Caudate nucleus (tissue), 63 donors: ENCODE measurements at places on chromosomes 4 and X.

GRCh38 chr4:4717692-4718091 is 141.8 kb upstream of the MSX1 start:
- no peak for DNase-seq

DNA sequence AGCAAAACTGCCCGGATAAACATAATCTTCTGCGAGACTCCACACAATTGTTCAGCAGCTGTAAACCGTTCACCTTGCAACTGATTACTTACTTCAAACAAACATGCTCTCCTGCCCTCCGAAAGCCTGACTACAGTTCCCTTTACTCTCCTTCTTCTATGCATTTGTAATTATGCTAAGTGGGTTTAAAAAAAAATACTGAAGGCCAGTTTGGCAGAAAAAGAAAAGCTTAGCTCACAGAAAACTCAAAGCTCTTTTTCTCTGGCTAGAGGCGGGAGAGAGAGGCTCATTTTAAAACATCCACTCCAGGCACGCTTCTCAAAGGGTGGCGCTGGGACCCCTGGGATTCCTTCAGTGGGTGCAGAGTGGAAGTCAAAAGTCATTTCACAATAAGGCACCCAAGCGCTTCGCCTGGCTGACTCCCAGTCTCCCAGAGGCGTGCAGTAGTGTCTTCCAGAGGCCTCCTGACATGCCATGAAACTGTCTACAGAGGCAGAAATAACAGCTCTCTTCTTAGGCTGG is 1.9 kb downstream of the DHRSX start:
- DNase-seq = no peak

GRCh38 chrX:150362599-150363481 is at the start of gene MAMLD1:
MAMLD1 (plus strand) TSS chrX:150363317; CDS start chrX:150445517, 82,200 bp downstream.
- no peak for DNase-seq

GRCh38 chrX:17082831-17083230 is 136.4 kb downstream of the REPS2 start:
- DNase-seq = no peak

DNA sequence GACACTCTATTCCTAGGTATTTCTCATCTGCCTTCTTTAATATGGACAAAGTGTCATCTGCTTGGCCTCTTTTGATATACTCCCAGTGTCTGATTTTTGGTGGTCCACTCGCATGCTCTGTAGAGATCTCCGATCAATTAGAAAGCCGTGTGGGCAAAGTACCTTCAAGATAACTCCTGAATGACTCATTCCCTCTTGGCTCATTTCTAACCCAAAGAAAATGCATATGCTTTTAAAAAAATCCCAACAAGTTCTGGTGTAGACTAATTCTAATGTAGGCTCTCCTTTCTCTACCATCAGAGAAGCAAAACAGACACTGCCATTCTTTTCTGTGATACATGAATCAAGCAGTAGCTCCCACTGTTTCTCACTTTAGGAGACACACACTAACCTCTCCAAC is 714.9 kb upstream of the ADGRL3 start:
- no peak for DNase-seq

DNA sequence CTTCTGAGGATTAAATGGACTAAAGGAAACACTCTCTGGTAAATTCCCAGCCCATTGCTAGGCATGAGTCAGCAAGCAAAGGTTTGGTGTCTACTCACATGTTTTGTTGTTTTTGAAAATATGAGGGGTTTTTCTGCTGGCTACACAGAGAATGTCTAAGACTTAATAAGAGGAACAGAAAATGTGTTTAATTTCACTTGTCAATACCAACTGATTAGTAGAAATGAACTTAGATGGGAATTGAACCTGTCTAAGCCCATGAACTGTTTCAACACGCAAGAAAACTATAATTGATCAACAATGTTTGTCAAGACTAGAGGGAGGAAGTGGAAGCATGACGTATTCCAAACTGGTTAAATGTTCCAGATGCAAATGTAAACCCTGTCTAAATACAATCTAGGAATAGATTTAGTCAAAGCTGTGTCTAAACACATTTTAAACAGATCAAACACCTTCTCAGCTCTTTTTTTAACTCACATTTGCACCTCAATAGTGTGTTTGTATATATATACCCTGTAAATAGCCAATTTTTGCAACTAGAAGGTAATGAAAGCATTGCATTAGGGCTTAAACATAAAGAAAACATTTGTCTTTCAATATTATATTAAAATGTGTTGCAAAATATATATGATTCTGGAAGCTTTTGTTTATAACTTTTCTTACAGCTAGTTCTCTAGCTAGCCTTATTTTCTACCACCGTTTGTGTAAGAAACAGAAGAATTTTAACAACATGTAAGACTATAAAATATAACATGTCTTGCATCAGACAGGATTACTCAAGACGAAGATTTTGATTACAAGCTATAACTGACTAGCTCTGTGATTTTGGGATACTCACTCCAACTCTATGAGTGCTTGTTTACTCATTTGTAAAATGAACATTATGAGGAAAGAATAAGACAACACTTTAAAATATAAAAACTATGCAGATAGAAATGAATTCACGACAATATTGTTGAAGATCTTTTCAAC is 607.8 kb downstream of the FSTL5 start:
- DNase-seq = no peak

GRCh38 chrX:135740681-135741149 is 27.3 kb downstream of the CT45A1 start:
- DNase-seq = no peak

DNA sequence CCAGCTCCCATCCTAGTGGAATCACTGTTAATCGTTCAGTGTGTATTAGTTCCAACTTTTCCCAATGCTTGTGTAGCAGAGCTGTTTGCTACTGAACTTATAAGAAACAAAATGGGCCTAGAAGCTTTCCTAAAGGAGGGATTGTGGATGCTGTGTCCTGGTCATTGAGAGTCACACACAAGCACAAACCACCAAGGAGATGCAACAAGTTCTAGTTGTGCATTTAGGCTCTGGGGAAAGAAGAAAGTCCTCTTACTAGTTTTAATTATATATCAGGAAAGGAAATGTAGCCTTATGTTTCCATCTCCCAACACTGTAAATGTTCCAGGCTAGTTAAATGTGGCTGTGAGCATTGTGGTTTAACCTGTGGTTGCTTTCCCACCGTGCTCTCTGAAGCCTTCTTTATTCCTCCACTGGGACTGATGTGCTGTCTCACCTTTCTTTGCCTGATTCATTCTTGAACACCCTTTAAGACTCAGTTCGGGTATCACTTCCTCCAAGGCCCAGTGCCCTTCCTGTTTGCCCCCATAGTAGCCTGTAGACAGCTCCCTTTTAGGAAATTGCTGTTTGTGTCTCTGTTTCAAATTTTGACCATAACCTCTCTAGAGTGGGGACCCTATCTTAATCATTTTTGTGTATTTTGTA is 34.3 kb downstream of the ATP10D start:
- no peak for DNase-seq

DNA sequence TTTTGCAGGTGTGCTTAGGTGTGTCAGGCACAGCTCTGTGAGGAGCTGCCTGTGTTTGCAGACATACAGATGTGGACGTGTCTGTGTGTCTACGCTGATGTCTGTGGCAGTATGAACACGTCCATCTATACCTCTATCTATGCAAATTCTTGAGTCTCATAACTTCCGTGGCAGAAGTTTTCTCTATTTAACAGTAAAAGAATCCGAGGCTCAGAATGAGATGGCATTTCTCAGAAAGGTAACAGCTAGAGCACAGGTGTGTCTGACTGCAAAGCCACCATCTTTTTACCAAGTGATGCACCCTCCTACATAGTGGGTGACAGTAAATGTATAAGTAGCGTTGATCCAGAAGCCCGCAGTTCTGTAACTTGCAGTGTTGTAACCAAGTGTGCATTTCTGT is 39.9 kb upstream of the CYP4V2 start:
- DNase-seq = no peak

- DNase-seq = no peak
Observed at GRCh38 chr4:94939791-94940519, 182.2 kb downstream of the BMPR1B start.

DNA sequence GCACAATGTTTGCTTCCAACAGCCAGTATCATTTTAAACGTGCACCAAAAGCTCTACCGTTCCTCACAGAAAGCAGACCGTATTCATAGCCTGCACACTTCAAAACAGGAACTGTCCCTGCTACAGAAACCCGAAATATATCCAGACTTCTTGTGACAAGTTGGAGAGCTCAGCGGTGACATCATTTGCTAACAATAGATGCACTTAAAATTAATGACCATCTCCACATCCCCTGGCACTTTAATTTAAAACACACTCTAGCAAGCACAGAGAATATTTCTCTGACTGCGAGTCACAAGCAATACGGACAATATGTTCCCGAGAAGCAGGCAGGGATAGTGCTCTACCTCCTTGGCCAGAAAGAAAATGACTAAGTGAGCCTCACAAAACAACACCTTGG is 2.5 kb downstream of the NYX start:
- DNase-seq = no peak

DNA sequence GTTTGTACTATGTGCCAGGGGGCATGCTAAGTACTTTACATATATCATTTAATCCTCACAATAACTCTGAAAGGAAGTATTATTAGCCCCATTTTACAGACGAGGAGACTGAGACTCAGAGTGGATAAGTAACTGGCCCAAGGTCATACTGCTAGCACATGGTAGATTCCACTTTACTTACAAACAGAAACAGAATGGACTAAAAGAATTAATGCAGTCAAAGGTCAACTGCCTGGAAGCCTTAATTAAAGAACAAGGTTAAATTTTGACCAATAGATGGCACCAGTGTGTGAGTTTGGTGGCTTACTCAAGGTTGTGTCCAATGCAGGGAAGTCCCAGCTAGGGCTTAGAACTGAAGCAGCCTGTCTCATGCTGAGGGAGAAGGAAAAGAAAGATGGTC is 4.7 kb downstream of the RIPPLY1 start:
- no peak for DNase-seq

DNA sequence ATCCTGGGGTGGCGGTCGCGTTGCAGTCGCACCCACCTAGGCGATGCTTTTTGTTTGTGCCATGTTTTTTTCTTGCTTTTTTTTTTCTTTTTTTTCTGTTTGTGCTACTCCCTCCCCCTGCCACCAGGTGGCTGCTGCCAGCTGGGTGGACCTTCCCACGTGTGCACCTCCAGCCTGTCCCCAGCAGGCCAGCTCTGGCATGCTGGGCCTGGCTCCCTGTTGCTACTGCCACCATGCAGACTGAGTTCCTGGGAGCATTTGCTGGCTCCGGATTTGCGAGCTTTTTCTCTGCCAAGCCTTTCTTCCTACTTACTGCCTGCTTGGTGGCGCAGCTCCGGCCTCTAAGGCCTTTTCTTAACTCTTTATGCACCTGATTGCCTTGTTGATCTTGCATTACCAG is 161.2 kb upstream of the WDFY3 start:
- no peak for DNase-seq

DNA sequence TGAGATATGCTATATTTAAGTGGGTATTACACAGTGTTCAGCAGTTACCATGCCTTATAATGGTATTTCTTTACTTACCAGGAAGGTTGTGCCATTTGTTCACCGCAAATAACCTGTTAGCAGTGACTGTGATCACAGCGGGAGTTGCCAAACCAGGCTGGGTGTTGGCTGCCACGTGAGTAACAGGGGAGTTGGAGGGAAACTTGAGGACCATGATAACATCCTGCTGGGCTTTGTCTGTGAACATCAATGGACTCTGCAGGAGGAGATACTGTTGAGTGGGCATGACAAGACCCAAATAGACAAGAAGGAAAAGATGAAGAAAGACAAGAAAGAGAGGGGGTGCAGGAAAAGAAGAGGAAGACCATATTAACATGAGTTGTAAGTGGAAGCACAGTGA is 242.9 kb downstream of the DCLK2 start:
- DNase-seq = no peak

DNA sequence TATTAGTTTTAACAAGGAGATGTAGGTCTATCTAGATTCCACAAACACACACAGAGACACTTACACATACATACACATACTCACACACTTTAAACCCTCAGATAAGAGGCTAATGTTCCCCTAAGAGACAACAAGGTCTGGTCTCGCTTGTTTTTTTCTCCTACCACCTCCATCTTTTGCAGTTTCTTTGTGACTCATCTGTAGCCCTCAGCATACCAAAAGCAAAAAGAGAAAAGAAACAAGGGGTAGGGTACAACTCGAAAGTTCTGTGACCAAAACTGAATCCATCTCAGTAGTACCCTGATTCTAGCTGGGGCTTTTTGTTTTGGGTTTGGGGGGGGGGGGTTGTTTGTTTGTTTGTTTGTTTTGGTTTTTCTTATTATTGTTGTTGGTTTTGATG is 12.2 kb upstream of the EXOSC9 start:
- DNase-seq = no peak

DNA sequence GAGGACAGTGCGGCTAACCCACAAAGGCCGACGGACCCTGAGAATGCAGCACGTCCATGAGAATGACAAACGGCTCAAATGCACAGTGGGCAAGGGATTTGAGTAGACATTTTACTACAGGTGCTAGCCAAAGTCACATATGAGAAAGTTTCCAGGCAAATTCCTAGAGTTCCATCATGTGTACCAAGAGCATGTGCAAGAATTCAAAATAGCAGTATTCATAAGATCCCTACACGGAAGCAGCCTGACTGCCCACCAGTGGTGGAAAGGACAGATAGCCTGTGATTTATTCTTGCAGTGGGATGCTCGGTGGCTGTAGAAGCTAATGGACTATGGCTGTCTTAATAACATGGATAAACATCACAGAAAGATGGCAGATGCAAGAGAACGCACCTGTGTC is 68.0 kb downstream of the RGS12 start:
- DNase-seq = no peak

DNA sequence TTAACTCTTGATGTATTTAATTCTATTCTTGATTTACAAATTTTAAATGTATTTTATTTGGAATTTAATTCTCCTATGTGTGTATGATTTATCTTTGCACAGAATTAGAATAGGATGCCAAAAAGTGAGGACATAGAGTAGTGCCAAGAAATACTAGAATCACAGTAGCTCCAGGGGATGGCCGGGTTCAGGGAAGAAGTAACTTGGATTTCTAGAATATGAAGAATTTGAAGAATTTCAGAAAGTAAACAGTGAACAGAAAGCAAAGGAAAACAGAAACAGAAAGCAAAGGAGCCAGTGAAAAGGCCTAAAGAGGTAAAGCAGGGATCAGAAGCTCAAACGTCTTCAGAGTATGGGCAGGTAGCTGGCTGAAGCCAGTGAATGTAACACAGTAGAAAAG is 1187.6 kb downstream of the RPA4 start:
- no peak for DNase-seq

GRCh38 chr4:120078216-120078615 is 11.6 kb upstream of the MAD2L1 start:
- DNase-seq = no peak

- DNase-seq = no peak
Observed at GRCh38 chr4:130632731-130633604, 1537.0 kb downstream of the C4orf33 start.

DNA sequence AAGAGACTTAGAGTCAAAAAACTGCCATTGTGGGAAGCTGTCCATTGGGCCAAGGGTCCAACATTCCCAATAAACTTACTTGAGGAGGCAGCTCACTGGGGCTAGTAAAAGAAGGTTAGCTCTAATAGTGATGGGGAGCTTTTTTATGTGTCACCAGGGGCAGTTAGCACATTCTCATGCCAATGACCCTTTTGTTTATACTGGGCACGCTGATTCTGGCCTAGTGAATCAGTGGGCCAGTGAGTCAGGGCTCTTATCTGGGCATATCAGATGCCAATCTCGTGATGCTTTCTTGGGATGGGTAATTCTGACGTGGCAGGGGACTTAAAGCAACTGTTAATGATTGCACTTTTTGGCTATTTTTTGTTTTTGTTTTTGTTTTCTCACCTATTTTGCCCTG is 27.8 kb downstream of the TCEAL1 start:
- no peak for DNase-seq

- no peak for DNase-seq
Observed at GRCh38 chr4:15469402-15470127, at the start of gene CC2D2A. CC2D2A (plus strand) TSS chr4:15469882; CDS start chr4:15475933, 6,051 bp downstream.

- no peak for DNase-seq
Observed at GRCh38 chr4:139847602-139848001, 182.0 kb downstream of the MGST2 start.

- no peak for DNase-seq
Observed at GRCh38 chrX:24412637-24413363, 52.3 kb upstream of the PDK3 start.
